Left ventricle myocardium inferior (tissue), 1 donor: ENCODE measurements at places on chromosomes 2 and 18. TPM values are rescaled to one million over a fixed set of nuclear protein-coding genes. Genes with fewer than 3 reads are reported as not detected.

- DNase-seq = peak; percentile 10
These were observed 2.4 kb upstream of the CHRNG start for GRCh38 chr2:232537079-232537478.

- DNase-seq = no peak
These were observed 721.2 kb downstream of the GALR1 start for GRCh38 chr18:77970814-77971213.

DNA sequence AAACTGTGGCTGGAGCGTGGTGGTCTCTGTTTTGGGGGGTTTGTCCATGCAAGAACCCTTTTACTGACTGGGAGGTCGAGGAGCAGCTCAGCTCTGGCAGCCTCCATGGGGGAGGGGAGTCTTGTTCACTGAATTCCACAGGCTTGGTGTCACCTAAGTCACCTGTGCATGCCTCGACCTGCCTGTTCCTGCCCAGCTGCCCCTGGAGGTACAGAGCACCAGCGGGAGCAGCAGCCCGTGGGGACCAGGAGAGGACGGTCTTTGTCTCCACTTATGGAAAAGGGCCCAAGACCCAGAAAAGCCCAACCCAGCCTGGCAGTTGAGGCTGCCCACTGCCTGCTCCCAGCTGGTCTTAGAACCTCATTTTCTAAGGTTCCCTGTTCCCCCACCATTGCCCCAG, 168.7 kb upstream of the AGAP1 start:
- DNase-seq = no peak

GRCh38 chr2:233450864-233451575, 96.7 kb downstream of the DGKD start:
- no peak for DNase-seq

GRCh38 chr2:40204268-40204667, 247.6 kb downstream of the SLC8A1 start:
- DNase-seq = no peak

DNA sequence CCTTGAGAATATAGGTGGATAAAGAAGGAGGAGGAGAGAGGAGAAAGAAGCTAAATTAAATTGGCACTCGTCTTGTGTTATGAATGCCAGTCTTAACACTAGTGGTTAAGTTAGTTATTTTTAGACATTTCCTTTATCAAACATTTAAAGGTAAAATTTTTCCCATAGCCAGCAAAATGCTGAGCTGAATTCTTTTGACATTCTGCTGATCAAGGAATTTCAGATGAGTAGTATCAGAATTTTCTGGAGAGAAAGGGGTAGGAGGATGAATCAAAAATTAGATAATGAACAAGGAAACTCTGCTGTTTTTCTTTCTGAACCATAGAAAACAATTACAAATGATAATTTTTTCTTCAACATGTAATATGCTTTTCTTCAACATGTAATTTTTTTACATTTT, 52.5 kb downstream of the ASXL3 start:
- no peak for DNase-seq

GRCh38 chr2:1421731-1422130, 8.5 kb downstream of the TPO start:
- no peak for DNase-seq

GRCh38 chr2:216922175-216922780, 62.4 kb upstream of the TNP1 start:
- no peak for DNase-seq

GRCh38 chr2:40546439-40547191, 94.7 kb upstream of the SLC8A1 start:
- no peak for DNase-seq

SP100 gene
- 76.9 TPM for total RNA-seq

DNA sequence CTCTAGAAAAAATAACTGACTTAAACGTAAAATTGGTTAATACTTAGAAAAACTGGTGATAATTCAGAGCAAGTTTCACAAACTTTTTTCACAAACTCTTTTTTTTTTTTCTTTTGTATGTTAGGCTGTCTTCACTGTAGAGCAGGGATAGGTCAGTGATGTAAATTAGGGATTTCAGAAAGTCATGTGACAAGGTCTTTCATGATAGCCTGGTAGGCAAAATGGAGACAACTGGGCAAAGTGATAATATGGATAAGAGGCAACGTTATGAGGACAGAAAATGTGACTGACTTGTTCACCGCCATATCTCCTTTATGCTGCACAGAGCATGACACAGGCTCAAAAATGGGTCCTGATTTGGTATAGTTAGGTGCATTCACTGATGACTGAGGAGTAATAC, 39.4 kb upstream of the BBS5 start:
- DNase-seq = no peak

GRCh38 chr2:5360081-5360480, 332.1 kb upstream of the SOX11 start:
- no peak for DNase-seq

DNA sequence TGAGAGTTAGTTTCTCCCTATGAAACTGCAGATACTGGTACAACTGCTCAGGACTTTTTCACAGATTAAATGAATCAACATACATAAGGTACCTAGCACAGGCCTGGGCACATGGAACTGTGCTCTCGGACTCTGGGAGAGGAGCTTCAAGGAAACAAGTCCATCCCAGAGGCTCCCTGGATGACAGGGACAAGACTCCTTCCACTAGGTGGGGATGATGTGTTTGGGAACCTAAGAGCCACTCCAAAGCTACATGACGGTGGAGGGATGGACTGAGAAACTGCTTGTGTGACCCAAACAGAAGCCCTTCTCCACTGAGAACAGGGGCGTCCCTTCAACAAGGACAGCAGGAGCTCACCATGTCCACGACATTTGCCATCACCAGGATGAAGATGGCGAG, 37.1 kb downstream of the CENPO start:
- no peak for DNase-seq

FOXI3 gene
- total RNA-seq = not detected

- no peak for DNase-seq
These were observed 6.7 kb upstream of the ONECUT2 start for GRCh38 chr18:57428221-57429150.

DNA sequence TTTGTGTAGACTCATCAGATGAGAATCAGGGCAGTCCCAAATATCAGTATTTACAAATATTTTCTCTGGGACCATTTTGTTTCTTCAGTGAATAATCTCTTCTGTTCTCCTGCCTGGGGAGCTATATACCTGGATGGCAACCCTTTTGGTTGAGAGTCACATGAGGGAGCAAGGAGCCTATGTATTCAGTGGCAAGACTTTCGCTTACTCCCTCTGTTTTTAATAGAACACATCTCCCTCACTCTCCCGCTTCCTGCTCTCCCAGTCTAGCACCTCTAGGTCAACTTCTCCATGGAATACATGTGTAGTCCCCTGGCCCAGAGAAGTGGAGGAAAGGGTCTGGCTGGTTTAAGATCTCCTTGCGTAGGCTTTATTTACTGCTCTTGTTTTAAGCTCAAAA, 600.3 kb downstream of the CCDC85A start:
- no peak for DNase-seq

DNA sequence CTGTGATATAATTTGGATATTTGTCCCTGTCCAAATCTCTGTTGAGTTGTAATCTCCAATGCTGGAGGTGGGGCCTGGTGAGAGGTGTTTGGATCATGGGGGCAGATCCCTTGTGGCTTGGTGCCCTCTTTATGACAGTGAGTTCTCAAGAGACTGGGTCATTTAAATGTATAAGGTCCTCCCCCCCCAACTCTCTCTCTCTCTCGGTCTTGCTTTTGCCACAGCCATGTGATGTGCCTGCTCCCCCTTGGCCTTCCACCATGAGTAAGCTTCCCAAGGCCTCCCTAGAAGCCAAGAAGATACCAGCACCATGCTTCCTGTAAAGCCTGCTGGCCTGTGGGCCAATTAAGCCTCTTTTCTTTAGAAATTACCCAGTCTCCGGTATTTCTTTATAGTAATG, 58.6 kb downstream of the FN1 start:
- DNase-seq = no peak

ALPP gene
- not detected for total RNA-seq

DNA sequence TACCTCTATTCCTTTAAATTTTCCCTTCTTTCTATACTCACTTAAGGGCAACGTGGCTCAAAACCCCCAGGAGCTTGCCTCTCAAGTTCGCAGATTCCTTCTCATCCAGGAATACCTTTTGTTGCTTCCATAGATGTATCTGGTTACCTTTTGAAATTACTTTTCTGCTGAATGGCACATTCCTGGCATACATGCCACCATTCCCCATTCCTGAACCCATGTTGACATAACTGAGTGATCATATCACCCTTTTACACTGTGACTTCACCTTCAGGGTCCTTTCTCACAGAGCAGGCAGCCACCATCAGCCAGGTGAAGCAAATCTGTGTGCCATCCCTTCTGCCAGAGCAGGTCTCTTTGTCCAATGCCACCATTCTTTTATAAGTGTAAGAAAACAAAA, 615.8 kb downstream of the ARHGAP15 start:
- no peak for DNase-seq

TTN gene
- total RNA-seq = 2,803 TPM

DNA sequence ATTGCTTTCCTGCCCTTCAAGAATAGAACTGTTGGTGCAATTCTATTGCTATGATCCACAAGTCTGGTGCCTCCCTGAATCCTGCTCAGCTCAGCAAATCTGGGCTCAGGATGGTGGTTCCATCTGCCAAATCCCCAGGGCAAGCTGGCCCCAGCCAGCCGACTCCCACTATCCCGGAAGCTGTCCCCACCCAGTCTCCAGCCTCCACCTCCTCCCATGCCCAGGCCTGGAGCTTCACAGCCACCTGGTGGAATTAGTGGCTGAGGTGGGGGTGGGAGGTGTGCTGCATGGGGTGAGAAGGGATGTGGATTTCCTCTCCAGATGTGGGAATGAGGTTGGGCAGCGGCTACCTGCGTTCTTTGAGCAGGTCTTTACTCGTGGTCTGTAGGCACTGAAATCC, 119.3 kb upstream of the SMAD2 start:
- no peak for DNase-seq

DNA sequence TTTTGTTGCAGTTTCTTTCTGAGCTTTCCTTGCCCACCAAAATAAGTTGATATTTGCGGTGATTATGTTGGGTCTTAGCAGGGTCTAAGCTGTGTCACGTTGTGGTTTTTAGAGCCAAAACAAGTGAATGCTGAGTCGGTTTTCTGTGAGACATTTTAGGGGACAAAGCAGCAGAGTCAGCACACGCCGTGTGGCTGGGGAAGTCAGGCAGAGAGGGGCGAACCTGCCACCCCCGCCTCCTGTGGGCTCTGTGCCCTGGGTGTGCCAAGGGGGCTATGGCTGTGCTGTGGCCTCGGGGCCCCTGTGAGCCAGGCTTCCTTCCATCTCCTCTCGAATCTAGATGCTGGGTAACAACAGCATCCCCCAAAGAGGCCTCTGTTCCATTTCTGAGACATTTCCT, 30.8 kb upstream of the TMEM87B start:
- no peak for DNase-seq

GRCh38 chr2:127085317-127085681, 21.7 kb downstream of the BIN1 start:
- no peak for DNase-seq

- DNase-seq = no peak
These were observed 589 bp upstream of the SGPP2 start for GRCh38 chr2:222423632-222424275.

DNA sequence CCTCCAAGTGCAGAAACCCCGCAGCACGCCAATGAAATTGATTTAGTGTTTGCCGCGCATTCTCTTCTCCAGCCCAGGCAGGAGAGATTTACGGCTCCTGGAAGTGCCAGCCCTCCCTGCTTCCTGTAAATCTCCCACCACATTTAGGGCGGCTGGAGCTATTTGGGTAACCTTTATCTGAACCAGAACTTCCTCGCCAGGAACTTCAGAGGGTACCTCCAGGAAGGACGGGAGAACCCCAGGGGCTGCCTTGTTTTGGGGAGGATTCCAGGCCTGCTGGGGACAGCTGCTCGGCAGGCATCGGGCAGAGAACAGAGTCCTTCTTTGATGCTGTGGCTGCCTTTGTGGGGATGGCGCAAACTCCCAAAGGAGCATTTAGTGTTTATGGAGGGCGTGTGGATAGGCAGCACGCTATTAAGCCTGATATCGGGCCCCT, 122.0 kb upstream of the MYCN start:
- DNase-seq = no peak

CD207 gene
- not detected for total RNA-seq

ACTG2 gene
- total RNA-seq = 1.6 TPM

GRCh38 chr2:133937669-133938068, 316.2 kb upstream of the MGAT5 start:
- no peak for DNase-seq

SKA1 gene
- 0.44 TPM for total RNA-seq

AOX1 gene
- total RNA-seq = 3.6 TPM

DNA sequence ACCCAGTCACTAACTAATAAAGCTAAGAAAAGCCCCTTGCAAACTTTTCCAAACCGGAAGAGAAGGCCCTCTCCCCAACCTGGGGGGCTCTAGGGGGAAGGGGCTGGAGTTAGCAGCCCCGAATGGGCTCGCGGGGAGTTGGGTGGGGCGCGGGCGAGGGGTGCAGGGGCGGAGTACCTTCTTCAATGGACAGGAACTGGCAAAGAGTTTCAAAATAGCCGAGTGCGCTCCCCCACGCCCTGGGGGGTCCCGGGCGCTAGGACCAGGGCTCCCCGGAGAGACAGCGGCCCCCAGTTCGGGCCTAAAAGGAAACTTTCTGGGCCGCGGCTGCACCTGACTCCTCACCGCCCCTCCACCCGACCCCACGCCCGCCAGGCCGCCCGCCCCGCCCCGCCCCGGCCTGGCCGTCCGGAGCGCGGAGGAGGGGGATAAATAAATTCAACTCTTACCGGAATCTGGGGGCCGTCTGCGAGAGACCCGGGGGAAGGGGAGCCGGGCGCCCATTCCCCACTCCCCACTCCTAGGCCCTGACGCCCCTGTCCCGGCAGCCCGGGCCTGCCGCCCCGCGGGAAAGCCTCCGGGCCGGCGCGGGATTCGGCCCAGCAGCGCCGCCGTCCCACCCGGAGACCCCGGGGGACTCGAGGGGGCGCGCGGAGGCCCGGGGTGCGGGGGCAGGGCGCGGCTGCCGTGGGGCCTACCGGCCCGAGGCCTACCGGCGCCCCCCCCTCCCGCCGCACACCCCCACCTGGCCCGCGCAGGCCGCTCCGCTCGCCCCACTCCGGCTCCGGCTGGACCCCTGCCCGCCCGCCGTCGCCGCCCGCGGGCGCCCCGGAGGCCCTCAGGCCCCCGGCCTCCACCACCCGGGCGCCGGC, 868 bp downstream of the INO80D start:
- peak; percentile 34 for DNase-seq

PSMA8 gene
- total RNA-seq = not detected

DNA sequence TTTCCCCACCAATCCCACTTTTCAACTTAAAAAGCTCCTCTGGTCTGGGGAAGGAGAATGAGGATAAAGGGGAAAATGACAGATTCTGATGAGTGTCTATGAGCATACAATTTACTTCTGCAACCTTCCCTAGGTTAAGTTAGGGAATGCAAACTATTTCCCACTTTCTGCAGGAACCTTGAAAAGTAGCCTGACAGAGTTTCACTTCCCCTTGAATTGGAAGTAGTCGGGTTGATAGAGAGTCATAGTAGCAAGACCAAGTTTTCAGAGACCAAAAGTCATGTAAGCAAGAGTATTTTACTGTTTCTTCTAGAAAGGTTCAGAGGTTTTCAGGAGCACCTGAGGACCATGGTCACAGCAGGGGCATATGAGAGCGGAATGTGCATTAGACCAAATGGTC, 815.1 kb downstream of the CPS1 start:
- no peak for DNase-seq
